ENCODE measurements at places on chromosomes 1 and 21.

- peak; percentile 10 for DNase-seq
Measured at GRCh38 chr1:163970699-163971098, 588.3 kb upstream of the PBX1 start.

GRCh38 chr1:85550784-85551516, 29.6 kb upstream of the CCN1 start:
- no peak for DNase-seq

DNA sequence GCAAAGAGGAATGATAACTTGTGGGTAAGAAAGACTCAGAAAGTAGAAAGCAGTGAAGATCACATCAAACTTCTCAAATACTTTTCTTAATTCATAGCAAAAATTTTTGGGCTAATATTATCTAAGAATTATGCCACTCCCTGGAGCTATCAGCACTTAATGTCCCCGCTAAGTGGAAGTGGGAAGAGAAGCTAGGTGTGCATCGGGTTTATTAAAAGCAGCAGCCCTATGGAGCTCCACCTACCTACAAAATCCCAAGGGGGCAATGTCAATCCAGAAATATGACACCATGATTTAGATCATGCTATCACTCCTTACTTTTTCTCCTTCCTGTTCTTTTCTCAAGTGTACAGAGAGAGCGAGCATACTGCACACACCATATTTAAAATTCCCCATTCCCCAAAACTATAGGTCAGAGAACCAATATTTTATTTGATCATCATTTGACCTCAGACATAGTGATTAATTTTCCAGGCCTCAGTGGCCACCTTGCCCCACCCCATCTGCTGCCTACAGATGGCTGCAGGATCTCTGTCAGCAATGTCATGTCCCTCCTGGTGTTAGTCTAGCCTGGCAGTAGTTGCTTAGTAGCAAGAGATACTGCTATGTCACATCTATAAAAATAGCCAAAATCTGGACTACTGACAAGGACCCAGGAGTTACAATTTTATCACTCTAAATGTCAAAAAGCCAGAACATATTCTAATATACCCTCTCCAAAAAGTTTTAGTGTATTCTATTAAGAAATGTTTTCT, 66.6 kb downstream of the MAP3K21 start:
- DNase-seq, result no peak

DNA sequence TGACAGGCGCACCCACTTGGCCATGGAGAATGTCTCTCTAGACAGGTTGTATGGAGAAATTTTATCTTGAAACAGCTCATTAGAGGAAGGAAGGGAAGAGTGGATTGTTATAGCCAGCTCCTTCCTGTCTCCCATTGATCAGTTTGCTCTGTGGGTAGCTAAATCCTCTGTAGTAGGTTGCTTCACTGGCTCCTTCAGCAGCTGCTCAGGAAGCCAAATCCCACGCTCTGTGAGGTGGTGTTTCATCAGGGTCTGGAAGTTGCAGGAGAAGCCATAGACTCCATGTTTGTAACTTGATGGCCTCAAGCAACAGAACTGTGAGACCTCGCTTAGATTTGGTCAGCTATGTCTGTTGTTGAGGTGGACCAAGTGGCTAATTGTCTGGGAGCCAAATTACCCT, 6.8 kb upstream of the NFYC start:
- DNase-seq, result no peak

DNA sequence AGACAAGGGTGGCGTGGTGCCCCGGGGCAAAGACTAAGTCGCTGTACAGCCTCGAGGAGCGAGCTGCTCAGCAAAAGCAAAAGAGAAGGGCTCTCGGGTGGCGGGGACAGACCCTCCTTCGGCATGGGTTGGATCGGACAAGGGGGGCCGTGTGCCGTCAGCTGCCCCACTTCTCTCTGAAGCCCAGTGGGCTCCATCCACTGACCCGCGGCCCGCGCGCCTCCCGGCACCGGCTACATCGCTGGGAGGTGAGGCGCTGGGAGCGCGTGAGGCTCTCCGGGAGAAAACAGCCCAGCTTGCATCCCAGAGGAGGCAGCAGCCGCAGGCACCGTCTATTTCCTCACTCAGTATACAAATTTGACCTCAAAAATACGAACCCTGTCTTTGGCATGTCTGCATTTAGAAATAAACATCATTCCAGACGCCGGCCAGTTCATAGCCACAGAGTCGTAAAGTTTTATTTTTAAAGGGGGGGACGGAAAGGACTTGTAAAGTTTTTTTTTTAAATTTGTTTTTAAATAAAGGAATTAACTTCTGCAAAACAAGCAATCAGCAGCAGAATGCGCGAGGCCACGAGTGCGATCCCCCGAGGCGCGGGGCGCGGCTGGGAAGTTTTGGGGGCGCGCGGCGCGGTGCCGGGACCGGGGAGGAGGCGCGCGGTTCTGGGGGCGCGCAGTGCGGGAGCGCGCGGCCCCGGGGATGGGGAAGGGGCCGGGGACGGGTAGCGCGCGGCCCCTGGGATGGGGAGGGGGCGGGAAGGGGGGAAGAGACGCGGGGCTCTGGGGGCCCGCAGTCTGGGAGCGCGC, 689 bp upstream of the GPR137B start:
- DNase-seq, result peak; percentile 70

DNA sequence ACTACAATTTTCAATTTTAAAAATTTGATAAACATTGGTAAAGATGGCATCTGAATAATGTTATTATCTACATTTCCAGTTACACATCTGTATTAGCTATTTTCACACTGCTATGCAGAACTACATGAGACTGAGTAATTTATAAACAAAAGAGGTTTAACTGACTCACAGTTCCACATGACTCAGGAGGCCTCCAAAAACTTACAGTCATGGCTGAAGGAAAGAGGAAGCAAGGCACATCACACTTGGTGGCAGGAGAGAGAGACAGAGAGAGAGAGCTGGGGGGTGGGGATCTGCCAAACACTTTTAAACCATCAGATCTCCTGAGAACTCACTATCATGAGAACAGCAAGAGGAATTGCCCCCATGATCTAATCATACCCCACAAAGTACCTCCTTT, 850.0 kb downstream of the LTN1 start:
- DNase-seq, result peak; percentile 19

- no peak for DNase-seq
Measured at GRCh38 chr1:207055386-207056001, 2.4 kb downstream of the PFKFB2 start.

GRCh38 chr1:12150456-12151200, 16.2 kb upstream of the TNFRSF1B start:
- no peak for DNase-seq

GRCh38 chr21:36542312-36543101, 62.6 kb upstream of the CLDN14 start:
- DNase-seq, result no peak

Measured in AG20443 (cell line).